AG09319 (cell line): ENCODE measurements at places on chromosomes 5 and 9.

DNA sequence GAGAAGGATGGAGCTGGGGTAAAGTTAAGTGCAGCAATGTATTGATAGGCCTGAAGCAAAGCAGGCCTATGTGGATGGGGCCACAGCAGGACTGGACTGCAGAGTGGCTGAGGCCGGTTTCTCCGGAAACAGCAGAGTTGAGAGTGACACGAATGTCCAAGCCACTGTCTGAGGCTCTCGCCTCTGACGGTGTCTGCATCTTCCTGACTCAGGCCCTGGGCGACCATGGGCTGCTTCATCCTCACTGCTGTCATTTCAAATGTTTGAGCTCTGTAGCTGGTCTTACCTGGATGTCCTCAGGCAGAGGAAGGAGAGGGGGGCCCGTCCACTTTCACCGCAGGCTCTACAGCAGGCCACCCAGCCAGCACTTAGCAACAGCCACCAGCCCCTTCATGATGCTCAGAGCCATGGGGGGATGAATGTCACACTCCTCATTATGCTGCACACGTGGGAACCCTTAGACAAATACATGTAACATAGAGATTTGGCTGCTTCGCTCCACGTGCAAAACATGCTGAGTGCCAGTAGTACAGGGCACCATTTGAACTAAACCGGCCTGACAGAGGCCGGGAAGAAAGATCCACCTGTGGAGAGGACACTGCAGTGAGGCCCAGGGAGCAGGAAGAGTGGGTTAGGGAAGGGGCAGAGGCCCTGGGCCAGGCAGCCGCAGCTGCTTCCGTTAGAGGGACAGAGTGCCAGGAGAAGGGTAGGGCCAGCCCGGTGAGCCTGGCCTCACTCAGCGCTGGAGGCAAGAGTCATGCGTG is 31.7 kb upstream of the NXNL2 start:
- DNase-seq: no peak

DNA sequence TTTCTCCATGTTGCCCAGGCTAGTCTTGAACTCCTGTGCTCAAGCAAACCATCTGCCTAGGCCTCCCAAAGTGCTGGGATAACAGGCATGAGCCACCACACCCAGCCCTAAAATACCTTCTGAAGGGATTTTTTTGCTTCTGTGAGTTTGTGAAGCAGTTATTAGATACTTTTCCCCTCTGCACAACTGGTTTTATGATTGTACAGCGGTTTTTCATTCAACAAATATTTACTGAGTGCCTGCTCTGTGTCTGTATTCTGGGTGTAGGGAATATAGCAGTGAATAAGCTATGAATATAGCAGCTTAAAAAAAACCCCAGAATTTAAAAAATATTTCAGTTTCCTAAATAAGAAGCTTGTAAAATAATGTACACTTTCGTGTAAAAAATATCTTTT is 2.3 kb downstream of the SNX24 start:
- DNase-seq: no peak

- no peak for DNase-seq
Observed at GRCh38 chr9:92406477-92406876, 2.1 kb upstream of the OGN start.

- no peak for DNase-seq
Observed at GRCh38 chr5:180097926-180098325, 26.4 kb upstream of the RNF130 start.

- DNase-seq: no peak
Observed at GRCh38 chr9:82332774-82333152, 344.2 kb downstream of the SPATA31D1 start.

DNA sequence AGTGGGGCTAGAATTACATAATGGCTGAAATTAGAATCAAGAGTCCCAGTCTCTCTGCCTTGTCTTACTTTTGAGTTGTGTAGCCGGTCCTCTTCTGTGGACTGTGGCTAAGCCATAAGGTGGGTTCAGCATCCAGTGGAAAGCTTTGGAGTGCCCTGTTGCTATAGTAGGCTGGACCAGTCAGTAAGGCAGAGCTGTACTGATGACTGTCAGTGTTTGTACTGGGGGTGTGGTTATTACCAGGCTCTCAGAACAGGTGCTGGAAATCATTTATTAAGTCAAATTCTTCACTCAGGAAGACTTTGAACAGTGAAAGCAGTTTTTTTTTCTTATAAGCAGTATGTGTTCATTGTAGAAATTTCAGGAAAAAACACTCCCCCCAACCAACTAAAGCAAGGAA is 129.4 kb downstream of the ZSWIM6 start:
- no peak for DNase-seq

- DNase-seq: no peak
Observed at GRCh38 chr5:159040181-159040580, 59.5 kb downstream of the EBF1 start.

- no peak for DNase-seq
Observed at GRCh38 chr9:90838098-90838497, 36.5 kb downstream of the SYK start.

GRCh38 chr5:119177226-119177625 is 106.3 kb downstream of the DMXL1 start:
- DNase-seq: no peak

GRCh38 chr5:66467564-66467963 is 128.6 kb upstream of the MAST4 start:
- no peak for DNase-seq

DNA sequence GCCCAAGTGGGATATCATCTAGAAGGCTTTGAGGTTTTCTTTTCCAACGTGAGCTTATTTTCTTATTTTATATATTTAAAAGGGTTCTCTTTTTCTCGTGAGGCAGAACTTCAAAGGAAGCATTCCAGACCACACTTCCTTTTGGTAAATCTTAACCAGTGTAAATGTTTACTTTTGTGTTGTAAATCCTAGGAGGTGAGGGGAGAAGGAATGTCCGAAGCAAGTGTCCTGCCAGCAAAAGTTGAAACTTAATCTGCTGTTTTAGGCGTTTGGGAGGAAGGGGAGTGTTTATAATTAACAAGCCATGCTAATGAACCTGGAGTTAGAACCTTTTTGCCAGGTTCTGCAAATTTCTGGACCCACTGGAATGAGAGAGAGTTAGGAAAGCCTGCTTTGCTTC is 37.9 kb downstream of the WWC1 start:
- no peak for DNase-seq

DNA sequence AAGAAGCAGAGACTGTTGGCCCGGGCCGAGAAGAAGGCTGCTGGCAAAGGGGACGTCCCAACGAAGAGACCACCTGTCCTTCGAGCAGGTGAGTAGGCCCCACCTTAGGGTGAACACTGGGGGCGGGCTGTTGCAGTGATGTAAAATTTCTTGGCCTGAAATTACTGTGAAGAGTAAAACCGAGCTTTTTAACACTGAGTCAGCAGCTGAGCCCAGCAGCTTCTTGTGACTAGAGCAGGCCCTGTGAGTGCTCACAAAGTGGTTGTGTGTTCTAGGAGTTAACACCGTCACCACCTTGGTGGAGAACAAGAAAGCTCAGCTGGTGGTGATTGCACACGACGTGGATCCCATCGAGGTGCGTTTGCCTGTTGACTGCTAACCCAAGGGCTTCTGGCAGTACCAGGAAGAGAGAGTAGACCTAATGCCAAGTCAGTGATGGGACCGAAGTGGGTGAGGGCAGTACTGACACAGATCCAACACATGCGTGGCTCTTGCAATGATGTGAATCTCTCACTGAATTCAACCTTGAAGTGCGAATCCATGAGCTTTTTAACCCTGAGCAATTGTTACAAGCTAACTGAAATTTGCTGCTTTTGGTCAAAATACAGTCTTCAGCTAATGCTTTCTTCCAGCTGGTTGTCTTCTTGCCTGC is 2.1 kb downstream of the RPL7A start:
- no peak for DNase-seq

DNA sequence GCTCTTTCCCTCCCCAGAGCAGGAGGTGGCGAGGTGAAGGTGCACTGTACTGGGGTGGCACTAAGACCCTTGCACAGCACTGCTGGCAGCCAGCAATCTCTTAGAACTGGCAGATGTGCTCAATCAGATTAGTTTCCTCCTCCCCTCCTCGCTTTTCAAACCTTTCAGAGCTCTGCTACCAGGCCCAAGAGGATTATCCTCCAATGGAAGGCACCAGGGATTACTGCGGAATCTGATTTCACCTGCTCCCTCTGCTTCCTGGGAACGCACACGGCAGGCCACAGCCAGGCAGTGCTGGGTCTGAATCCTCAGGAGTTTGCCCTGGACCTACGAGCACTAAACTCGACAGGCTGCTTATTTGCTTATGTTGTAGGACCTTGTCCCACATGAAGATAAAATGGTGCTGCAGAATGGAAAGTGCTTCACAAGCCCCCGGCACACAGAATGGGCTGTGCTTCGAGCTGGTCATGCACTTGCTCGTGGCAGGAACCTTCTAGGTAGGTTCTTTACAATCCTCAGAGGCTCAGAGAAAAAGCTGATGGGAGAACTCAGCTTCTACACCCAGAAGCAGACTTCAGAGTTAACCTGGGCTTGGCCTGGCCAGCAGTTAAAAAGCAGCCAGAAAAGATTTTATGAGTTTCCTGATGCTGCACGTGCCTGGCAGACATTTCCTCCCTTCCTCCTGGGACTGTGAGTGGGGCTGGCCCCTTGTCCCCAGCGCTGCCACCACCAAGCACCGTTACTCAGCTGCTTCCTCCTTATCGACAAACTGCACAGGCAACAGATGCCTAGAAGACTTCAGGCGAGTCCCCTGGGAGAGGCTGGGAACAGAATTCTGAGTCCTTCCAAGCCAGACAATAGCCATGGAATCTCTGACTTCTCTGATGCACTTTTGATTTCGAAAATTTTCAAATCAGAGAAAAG is 33.1 kb downstream of the FABP6 start:
- no peak for DNase-seq

DNA sequence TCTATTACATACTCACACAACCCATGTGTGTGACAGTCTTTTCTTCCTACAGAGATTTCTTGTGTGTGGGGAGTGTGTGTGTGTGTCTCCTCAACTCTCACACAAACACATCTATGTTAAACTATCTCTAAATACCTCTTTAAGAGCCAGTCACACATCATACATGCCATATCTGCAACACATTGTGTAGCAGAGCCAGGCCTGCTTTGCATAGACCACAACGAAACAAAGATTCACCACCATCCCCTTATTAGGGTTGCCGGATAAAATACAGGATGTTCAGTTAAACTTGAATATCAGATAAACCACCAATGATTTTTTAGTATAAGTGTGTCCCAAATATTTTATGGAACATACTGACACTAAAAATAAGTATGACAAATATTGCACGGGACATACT is 2.3 kb downstream of the FAM170A start:
- DNase-seq: no peak

GRCh38 chr5:79267180-79267579 is 31.2 kb downstream of the JMY start:
- DNase-seq: no peak

DNA sequence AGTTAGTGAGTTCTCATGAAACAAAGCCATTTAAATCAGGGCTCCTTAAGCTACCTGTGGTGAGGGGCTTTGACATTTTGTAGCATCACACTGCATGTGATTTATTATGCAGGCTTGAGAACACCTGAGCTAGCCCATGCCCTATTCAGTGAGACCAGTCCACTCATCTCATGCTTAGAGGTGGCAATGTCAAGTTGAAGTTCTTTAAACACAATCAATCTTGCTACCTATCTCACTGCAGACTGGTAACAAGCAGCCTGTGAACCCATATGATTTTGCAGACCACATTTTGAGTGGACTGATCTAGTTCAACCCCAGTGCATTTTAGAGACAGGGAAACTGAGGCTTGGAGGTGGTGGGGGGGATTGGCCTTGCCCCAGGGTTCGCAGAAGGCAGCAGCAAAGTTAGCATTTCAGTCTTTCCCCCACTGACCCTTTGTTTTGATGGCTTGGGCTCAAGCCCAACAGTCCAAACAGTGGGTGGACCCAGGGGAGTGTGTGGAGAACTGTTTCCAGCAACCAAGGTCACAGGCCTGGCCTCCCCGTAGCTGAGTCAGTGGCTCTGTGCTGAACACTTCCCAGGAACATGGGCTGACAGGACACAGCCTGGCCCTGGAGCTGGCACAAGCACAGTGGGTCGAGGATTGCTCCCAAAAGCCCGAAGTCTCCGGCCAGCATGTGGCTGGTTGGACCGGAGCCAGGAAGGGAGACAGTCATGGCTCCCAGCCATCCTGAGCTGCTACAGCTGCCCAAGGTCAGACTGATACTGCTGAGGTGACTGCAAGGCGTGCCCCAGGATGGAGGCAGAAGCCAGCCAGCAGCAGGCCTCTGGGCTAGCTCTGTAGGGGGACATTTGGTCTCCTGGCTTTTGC is 95.3 kb downstream of the RGS3 start:
- no peak for DNase-seq

DNA sequence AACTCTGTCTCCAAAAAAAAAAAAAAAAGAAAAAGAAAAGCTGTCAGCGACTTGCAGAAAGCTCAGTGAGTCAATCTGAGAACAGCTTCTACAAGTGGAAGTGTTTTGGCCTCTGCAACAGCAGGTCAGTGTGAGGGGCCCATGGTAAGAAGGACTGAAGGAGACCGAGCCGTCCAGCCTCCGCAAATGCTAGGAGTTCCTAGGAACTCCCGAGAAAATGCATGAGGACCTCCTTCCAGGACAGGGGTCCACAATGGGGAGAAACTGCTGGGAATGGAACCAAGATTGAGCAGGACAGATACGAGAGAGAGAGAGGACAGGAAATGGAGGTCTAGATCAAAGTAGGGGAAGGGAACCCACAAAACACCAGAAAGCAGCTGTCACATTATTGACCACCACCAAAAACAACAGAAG is 180.5 kb downstream of the CRB2 start:
- DNase-seq: no peak

- no peak for DNase-seq
Observed at GRCh38 chr9:9625248-9625647, 987.6 kb downstream of the PTPRD start.
